ENCODE measurements at places on chromosomes 5 and 9. TPM values are rescaled to one million over a fixed set of nuclear protein-coding genes. Genes with fewer than 3 reads are reported as not detected.

The CYSRT1 gene
- total RNA-seq, result 0.32 TPM

The FOXD4 gene
- 0.89 TPM for total RNA-seq

The TMEM252 gene
- total RNA-seq, result not detected

The IFNB1 gene
- total RNA-seq, result not detected

The PCDHB13 gene
- 0.07 TPM for total RNA-seq

The COL27A1 gene
- 0.27 TPM for total RNA-seq

The NOL6 gene
- 31.9 TPM for total RNA-seq

The BSPRY gene
- total RNA-seq, result 0.59 TPM
